Stimulated activated CD8-positive, alpha-beta memory T cell treated with anti-CD3 and anti-CD28 coated beads, Interleukin-7, amount 100 ng/mL, for 1 hour (primary cell): ENCODE measurements at places on chromosomes 5 and 9.

DNA sequence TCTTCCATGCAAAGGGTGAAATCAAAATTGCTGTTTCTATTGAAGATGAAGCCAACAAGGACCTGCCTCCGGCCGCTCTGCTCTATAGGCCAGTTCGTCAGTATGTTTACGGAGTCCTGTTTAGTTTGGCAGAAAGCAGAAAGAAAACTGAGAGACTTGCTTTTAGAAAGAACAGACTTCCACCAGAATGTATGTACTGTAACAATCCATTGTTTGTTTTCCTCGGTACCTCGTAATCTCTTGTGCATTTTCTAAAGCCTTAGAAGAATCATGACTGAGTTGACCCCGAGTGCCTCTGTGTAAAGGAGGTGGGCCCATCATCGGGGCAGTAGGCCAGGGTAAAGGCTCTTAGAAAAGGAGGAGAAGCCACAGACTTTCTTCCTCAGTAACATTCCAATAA, 44.2 kb upstream of the PHF2 start:
- no peak for DNase-seq

- no peak for DNase-seq
These were observed 55.1 kb upstream of the PHYKPL start for GRCh38 chr5:178287791-178288105.

GRCh38 chr5:78809444-78809843, 160.9 kb upstream of the LHFPL2 start:
- no peak for DNase-seq

DNA sequence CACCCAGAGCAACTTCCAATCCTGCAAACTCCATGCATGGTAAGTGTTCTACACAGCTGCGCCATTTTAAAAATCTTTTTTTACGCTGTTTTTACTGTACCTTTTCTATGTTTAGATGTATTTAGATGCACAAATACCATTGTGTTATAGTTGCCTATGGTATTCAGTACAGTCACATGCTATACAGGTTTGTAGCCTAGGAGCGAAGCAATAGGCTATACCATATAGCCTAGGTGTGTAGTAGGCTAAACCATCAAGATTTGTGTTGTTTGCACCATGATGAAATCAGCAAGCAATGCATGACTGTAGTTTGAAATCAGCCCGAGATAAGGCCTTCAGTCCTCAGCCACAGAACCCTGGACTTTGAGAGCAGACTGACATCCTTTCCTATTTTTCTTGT, 101.2 kb downstream of the LIX1 start:
- no peak for DNase-seq

- DNase-seq = no peak
These were observed 70.9 kb downstream of the SPRY4 start for GRCh38 chr5:142253938-142254337.

DNA sequence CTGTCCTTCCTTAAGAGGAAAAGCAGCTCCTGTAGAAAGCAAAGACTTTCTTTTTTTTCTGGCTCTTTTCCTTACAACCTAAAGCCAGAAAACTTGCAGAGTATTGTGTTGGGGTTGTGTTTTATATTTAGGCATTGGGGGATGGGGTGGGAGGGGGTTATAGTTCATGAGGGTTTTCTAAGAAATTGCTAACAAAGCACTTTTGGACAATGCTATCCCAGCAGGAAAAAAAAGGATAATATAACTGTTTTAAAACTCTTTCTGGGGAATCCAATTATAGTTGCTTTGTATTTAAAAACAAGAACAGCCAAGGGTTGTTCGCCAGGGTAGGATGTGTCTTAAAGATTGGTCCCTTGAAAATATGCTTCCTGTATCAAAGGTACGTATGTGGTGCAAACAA, 42.3 kb downstream of the NR4A3 start:
- DNase-seq = no peak

GRCh38 chr9:72701510-72701909, 180.1 kb downstream of the TMC1 start:
- no peak for DNase-seq

DNA sequence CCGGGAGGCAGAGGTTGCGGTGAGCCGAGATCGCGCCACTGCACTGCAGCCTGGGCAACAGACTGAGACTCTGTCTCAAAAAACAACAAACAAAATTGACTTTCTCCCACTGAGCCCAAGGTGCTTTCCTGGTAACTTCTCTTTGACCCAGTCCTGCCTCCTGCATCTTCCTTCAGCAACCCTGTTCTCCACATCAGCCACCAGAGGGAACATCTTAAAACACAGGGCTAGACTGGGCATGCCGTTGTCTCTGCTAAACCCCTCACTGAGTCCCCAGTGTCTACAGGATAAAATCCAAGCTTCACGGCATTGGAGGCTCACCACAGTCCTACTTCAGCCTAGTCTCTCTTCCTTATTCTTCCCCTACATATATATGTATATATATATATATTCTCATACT, 39.8 kb upstream of the KCNMB1 start:
- DNase-seq = no peak

DNA sequence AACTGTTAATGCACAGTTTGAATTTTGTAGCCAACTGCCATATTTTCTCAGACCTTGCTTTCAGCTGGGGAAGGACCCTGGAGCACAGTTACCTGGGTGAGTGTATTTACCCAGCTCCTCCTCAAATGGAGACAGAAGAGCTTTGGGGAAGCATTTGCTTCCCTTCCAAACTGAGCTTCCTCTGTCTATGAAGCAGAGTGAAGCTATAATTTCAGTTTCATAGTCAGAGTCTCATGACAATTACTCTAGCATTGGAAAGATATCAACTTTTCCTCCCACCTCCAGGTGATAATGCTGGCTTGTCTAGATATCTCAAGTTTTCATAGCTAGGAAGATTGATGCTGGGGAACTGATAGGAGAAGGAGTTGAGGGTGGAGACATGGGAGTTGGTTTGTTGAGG, 406.4 kb upstream of the CLINT1 start:
- DNase-seq = no peak

DNA sequence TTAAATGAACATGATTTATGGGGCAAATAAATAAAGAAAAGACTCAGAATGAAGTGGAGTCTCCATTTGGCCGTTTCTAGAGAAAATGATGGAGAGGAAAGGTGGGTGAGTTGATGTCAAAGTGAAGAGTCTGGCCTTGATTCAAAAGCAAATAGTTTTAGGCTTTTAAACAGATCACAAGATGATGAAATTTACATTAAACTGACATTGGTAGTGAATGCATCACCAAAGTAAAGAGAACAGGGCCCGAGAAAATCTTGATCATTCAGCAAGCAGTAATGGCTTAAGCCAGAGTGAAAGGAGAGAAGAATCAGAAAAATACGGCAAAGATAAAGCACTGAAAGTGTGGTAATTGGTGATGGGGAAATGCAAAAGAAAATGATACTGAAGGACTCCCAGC, 460.0 kb upstream of the SGCD start:
- DNase-seq = no peak

DNA sequence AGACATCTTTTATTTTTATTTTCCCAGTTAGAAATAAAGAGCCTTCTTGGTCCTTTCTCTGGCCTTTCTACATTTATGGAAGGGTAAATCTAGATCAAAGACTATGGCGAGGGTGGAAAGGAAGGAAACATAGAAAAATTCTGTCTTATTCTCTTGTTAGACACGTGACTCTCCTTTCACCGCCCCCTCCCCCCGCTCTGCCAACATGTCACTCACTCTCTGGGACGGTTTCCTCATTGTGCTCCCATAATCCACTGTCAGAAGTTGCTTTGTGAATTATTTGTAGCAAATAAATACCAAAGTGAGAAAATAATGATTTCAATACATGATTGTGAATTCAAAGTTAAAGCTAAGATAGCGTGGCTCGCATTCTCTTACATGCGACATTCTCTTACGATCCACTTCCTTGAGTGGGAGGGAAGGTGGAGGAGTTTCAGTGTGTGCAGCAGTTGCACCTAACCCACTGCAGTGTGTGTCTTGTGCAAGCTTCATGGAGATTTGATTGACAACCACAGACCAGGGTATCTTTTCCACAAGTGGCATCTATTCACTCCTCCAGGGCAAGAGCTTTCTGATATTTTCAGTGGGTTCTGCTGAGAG, 423.0 kb upstream of the KIF2A start:
- DNase-seq = no peak

GRCh38 chr9:77030045-77030444, 10.6 kb downstream of the FOXB2 start:
- DNase-seq = no peak

- no peak for DNase-seq
These were observed 7.6 kb downstream of the PTGER4 start for GRCh38 chr5:40687321-40687720.

GRCh38 chr9:74415995-74416394, 81.1 kb upstream of the RORB start:
- no peak for DNase-seq

- DNase-seq = no peak
These were observed 1.0 kb upstream of the FBXW11 start for GRCh38 chr5:172007175-172008110.

DNA sequence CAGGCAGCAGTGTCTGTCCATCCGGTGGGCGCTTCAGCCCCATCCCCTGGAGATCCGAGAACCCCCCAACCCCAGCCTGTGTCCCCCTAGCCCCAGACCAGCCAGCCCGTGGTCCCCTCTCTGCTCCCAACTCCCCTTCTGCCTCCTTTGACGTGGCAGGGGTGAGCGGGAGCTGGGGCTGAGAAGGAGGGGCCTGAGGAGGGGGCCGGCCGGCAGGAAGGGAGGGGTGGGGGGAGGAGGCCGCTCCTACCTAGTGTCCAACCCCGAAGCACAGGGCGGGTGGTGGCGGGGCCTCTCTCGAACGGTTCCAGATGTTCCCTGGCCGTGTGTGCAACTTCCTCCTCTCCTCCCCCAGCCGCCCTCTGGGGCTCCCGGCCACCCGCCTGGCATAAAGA, 31.0 kb downstream of the GOLGA2 start:
- no peak for DNase-seq

GRCh38 chr9:36276781-36277181, 18.5 kb upstream of the GNE start:
- no peak for DNase-seq

- DNase-seq = no peak
These were observed 723.8 kb upstream of the EDIL3 start for GRCh38 chr5:85108471-85108870.

DNA sequence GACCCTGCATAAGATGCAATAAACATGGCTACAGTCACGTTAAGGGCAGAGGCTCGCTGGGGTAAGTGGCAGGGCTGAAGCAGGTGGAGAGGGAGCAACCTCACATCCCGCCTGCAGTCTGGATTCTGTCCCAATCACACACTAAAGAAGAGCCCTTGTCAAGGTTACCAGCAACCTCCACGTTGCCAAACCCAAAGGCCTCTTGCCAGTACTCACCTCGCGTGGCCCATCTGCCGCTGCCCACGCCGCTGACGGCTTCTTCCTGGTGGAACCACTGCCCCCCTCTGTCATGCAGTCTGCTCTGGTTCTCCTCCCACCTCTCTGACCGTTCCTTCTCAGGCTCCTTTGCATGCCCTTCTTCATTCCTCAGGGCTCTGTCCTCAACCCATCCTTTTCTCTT, 8.8 kb downstream of the AQP7 start:
- no peak for DNase-seq

- DNase-seq = no peak
These were observed 628 bp downstream of the HOMER1 start for GRCh38 chr5:79513308-79513703.

GRCh38 chr5:30997681-30998080, 195.8 kb upstream of the CDH6 start:
- no peak for DNase-seq

DNA sequence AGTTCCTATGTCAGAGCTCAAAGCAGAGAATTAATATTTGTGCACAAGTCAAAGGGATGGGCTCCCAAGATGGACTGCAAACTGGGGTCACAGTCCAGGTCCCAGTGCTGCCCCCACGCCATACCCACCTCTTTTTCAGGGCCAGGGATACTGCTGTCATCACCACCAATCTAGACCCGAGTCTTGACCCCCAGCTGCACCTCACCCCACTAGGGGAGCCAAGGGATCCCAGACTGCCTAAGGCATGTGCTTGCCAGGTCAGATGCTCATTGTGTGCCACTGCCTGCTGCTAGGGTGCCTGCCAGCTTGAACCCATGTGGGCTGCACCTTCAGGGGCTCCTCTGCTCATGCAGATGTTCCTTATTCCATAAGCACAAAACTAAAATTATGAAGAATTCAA, 215.6 kb upstream of the NREP start:
- DNase-seq = no peak

DNA sequence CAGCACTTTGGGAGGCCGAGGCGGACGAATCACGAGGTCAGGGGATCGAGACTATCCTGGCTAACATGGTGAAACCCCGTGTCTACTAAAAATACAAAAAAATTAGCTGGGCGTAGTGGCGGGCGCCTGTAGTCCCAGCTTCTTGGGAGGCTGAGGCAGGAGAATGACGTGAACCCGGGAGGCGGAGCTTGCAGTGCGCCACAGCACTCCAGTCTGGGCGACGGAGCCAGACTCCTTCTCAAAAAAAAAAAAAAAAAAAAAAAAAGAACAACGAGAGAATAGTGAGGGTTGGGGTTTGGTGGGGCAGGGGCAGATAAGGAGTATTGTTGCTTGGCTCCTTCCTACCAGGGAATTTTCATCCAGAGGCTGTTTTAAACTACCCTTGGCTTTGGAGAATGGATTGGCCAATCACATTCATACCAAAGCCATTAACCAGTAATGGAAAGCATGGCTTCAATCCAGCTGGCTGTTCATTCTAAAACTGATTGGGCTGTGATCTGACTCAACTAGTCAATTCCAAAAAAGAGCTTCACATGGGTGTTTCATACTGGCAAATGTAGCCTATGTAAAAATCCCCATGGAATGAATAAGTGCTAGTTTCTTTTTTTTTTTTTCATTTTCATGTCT, 64.4 kb downstream of the PLCXD3 start:
- DNase-seq = no peak

GRCh38 chr9:7489036-7489435, 310.5 kb downstream of the DMAC1 start:
- no peak for DNase-seq

- DNase-seq = no peak
These were observed 721.5 kb upstream of the CTNND2 start for GRCh38 chr5:12625667-12626263.

GRCh38 chr5:131171276-131171810, 599 bp downstream of the LYRM7 start:
- no peak for DNase-seq

- DNase-seq = no peak
These were observed 265.3 kb upstream of the GAS1 start for GRCh38 chr9:87212605-87213021.

GRCh38 chr9:127762111-127762676, 16.3 kb downstream of the SH2D3C start:
- no peak for DNase-seq

GRCh38 chr5:161925960-161926359, 78.0 kb downstream of the GABRA1 start:
- DNase-seq = no peak

DNA sequence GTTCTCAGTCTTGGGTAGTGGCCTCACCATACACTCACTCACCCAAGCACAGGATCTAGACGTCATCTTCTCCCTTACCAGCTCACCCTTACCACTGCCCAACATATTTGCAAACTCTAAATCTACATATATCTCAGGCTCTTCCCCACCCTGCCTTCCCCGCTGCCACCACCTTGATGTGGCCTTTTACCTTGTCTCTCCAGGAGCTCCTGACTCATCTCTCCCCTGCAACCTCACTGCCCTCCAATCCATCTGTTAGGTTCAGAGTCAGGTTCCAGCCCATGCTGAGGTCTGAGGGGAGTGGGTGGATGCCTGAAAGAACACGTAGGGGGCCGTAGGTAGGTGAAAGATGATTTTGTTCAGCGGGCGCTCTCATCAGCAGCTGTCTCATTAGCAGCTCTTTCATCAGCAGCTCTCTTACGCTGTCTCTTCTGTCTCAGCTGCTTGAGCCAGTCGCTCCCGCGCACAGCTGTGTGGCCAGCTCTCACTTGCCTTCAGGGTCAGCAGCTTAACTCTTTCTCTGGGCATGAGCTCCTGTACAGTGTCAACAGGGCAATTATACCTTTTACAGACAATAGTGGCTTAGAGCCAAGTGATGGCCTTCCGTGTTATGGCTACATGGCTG, 23.1 kb upstream of the CKMT2 start:
- no peak for DNase-seq
